ENCODE measurements at places on chromosomes 7 and 10.

GRCh38 chr7:100632951-100633717 is 8.2 kb downstream of the TFR2 start:
- DNase-seq = peak; percentile 66

GRCh38 chr7:28433039-28433438 is 20.7 kb downstream of the CREB5 start:
- no peak for DNase-seq

DNA sequence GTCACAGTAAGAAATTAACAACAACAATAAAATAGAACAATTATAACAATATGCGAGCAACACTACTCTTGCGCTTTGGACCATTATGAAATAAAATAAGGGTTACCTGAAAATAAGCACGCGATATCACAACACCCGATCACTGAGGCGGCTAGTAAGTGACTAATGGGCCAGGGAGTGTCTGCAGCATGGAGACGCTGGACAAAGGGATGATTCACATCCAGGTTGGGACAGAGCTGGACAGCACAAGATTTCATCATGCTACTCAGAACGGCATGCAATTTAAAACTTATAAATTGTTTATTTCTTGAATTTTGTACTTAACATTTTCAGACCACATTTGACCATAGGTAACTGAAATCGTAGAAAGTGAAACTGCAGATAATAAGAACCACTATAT is 15.6 kb downstream of the HIBADH start:
- DNase-seq = no peak

DNA sequence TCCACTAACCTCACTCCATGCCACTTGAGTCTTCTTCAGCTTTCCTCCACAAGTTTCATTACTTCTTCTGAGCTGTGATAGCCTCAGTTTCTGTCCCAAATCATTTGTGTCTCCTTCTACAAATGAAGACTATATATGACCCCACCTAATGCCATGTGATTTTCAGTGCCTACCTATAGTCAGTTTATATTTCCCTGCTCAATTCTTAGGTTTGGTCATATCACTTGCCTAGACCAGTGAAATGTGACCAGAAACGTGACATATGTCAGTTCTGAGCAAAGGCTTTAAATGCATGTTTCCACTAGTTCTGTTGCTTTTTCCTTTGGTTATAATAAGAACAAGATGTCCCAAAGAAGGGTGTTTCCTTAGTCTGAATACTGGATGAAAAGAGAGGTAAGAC is 24.6 kb upstream of the REEP3 start:
- no peak for DNase-seq

DNA sequence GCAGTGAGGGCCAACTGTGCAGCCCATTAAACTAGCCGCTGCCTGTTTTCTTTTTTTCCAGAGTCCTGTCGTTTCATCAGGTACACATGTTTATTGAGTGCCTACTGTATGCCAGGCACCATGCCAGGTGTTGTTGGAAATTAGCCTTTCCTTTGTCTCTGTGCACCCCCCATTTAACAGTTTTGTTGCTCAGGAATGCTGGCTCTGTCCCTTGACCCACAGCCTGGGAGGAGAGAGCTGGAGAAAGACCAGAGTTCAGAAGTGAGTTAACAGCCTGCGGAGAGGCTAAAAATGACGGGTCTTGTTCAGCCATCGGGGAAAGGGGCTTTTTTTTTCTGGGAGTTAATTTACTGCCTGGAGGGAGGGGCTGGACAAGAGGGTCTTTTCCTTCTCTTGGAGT is 1.3 kb downstream of the LRMDA start:
- no peak for DNase-seq

DNA sequence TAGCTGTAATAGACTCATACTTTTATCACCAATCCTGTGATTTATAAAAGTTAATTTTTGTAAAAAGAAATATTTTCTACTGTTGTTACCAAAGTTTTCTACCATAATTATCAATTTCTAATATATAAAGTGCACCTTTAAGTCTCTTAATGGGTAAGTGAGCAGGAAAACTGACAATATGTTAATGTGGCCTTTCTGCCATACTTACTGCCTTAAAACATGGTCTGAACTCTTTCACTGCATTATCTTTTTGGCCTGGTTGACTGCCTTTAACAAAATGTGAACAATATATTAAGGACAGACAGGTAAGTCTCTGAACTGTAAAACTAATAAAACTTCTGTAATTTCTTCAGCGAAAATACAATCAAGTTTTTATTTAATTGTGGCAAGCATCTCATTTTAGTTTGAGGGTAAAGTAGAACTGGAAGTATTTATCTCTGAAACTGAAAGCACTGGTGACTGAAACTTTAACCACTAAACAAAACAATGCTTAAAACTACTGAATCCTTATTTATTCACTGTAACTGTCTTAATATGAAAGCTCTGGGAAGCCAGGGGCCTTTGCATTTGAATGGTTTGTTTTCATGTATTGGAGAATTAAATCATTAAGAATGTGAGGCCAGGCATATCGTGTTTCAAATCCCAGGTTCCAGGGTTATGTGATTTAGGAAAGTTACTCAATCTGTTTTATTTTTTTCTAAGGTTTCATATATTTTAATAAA is 948.8 kb upstream of the POT1 start:
- DNase-seq = no peak

- peak; percentile 48 for DNase-seq
Observed at GRCh38 chr7:2715341-2716231, 27.6 kb downstream of the AMZ1 start.

DNA sequence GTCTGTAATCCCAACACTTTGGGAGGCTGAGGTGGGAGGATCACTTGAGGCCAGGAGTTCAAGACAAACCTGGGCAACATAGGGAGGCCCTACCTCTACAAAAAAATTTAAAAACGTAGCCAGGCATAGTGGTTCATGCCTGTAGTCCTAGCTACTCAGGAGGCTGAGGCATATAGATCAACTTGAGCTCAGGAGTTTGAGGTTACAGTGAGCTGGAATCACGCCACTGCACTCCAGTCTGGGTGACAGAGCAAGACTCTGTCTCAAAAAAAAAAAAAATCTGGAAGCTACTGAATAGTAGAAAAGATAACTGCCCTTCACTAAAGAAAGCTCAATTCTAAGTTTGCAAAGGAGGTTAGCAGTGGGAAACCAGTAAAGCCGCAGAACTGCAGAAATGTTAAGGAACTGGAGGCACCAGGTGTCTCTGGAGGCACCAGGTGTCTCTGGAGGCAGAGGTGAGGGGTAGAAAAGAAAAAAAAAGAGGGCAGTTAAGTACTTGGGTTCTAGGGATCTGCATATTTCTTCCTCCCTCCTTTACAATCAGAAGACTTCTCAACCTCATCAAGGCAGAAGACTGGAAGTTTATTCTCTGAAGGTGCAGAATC is 56.5 kb downstream of the RNLS start:
- DNase-seq = no peak

GRCh38 chr7:71752171-71752935 is 620.4 kb downstream of the GALNT17 start:
- peak; percentile 54 for DNase-seq

GRCh38 chr7:46226860-46227259 is 305.8 kb upstream of the IGFBP3 start:
- no peak for DNase-seq

GRCh38 chr10:59958882-59959281 is 52.5 kb upstream of the CCDC6 start:
- DNase-seq = no peak

GRCh38 chr10:103678178-103678526 is 177.2 kb downstream of the SH3PXD2A start:
- peak; percentile 91 for DNase-seq

DNA sequence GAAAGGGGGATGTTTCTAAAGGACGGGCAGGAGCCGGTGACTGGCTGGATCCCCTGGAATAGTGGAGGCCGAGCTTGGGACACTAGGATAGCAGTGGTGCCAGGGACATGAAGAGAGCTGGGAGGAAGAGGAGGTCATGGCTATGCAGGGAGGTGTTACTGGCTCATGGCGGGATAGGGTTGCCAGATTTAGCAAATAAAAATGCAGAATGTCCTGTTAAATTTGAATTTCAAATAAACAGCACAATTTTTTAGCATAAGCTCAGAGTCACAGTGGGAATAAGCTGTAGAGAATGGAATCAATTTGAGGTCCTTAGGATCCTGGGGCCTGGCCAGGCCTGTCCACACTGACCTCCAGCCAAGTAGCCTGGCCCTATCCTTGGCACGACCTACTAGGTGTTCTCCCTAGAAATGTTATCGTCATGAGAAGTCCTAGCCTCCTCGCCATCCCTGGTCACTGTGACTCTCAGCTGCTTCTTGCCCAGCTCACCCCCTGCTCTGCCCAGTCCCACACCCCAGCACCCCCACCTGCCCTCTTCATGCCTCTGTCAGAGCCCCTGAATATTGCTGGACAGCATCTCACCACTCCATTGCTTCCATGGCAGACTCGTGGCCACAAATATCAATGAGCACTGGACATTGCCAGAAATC is 7.6 kb upstream of the KCP start:
- DNase-seq = no peak

DNA sequence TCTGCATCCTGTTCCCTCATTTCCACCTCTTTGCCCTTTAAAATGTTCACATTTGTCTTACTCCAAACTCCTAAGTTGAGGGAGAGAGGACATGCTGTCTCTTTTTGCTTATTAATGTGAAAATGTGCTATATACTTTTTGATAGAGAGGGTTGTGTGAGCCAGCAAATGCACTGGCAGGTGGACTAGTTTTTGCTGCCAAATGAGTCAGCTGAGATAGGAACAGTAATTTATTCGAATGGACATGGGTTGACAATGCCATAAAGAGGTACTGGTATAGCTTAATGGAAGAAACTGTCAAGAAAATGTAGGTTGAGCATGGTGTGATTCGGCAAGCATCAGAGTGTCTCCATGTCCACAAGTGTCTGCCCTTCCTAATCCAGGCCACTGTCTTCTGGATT is 9.2 kb upstream of the TRUB1 start:
- DNase-seq = no peak

Measured in activated CD4-positive, alpha-beta T cell treated with anti-CD3 and anti-CD28 coated beads, Interleukin-2, Interleukin-4, amounts not matched to agents 100 ng/mL and 50 ng/mL, durations not matched to agents 16 hours and 8 hours (primary cell).